ENCODE measurements at places on chromosomes 12 and 14.

DNA sequence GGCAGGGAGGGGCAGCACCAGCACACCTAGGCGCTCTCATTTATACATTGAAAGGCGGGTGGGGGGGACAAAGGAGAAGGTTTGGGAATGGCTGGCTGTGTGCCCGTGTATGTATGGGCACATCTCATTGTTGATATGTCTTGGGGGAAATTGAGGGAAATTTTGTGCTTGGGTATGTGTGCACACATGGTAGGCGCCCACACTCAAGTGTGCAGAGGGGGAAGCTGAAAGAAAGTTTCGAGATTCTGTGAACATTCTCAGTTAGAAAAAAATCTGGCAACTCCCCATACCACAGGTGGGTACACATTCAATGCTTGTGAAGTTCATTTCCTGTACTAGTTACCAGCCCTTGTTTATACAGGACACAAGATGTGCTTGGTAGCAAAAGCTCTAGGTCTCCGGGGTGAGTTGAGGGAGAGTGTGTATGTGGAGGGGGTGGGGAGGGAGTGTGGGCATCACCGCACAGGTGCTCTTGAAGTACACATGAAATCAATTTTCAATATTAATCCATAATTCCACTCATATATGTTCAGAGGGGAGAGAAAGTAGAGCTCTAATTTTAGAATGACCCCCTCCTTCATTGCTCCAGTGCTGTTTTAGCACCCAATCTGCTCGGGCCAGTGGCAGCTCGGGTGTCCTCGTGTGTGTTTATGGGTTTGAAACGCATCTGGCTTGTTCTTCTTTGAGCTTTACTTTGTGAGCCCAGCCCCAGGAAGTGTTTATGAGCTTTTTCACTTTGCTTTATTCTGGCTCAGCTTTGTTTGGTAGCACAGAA lies 286.0 kb downstream of the ZFP36L1 start:
- DNase-seq, result no peak

DNA sequence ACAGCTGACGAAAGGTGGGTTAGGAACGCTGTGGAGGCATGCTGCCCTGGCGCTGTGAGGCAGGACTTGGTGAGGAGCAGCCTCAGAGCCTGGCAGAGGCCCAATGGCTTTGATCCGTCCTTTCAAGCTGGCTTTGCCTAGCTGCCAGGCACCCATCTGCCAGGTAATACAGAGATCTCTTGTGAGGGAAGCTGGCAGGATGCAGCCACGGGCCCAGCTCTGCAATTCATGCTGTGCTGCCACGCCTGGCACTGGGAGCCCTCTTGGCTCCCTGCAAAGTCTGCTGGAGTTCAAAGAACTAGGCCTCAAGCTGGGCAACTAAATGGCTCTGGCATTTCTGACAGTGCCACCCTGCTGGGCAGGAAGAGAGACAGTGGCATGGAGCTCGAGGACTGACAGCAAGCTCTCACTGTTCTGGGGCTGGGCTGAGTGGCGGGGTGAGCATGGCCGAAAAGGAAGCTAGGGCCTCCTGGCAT lies 18.7 kb downstream of the IQSEC3 start:
- DNase-seq, result no peak

GRCh38 chr12:47004634-47005033 lies 74.8 kb upstream of the PCED1B start:
- DNase-seq, result no peak

GRCh38 chr14:20630340-20631022 lies 11.0 kb downstream of the OR6S1 start:
- DNase-seq, result no peak

- no peak for DNase-seq
Measured at GRCh38 chr12:124685689-124686369, 118.4 kb upstream of the NCOR2 start.

GRCh38 chr12:7834701-7835100 lies 38.0 kb downstream of the SLC2A14 start:
- no peak for DNase-seq

GRCh38 chr12:79200176-79200575 lies 335.6 kb downstream of the SYT1 start:
- DNase-seq, result no peak

DNA sequence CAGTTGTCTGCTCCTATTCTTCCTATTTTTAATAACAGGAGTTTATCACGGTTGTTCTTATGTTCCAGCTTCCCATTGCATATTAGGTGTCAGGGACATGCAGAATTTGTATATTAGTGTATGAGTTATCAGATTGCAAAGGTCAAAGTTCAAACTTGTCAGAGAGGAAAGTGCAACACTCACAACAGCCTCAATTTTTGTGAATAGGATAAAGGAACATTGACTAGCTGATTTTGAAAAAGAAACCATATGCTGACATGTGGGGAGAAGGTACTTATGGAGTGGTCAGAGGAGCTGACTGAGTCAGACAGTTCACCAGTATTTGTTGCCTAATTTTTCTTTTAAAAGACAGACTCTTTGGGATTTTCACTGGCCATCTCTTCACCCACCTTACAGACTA lies 222.1 kb downstream of the C12orf50 start:
- DNase-seq, result no peak

DNA sequence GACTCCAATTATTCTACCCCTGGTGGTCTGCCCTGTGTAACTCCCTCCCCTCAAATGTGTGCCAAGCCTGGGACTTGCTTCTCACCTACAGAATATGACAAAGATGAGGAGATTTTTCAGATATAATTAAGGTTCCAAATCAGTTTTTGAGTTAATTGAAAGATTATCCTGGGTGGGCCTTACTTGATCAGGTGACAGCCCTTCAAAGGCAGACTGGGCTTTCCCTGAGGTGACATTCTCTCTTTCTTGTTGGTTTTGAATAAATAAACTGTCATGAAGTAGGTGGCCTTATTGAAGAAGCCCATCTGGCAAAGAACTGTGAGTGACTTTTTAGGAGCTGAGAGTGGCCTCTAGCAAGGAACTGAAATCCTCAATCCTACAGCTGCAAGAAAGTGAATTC lies 106.0 kb downstream of the BRMS1L start:
- DNase-seq, result no peak

GRCh38 chr14:33918256-33918655 lies 32.6 kb downstream of the EGLN3 start:
- no peak for DNase-seq

- DNase-seq, result no peak
Measured at GRCh38 chr14:71454513-71455332, 477.5 kb upstream of the RGS6 start.

DNA sequence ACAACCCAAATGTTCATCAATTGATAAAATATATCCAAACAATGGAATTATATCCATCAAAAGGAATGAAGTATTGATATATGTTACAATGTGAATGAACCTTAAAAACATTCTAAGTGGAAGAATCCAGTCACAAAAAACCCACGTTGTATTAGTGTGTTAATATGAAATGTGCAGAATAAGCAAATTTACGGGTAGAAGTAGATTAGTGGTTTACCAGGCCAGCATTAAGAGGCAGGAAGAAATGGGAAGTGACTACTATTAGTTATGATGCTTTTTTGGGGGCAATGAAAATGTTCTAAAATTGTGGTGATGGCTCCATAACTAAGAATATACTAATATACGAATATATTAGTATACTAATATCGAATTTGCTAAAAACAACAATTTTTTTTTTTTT lies 1.5 kb downstream of the COX16 start:
- DNase-seq, result no peak

GRCh38 chr12:19462406-19462805 lies 23.1 kb downstream of the AEBP2 start:
- no peak for DNase-seq

GRCh38 chr14:101207897-101208296 lies 304.4 kb upstream of the RTL1 start:
- no peak for DNase-seq

DNA sequence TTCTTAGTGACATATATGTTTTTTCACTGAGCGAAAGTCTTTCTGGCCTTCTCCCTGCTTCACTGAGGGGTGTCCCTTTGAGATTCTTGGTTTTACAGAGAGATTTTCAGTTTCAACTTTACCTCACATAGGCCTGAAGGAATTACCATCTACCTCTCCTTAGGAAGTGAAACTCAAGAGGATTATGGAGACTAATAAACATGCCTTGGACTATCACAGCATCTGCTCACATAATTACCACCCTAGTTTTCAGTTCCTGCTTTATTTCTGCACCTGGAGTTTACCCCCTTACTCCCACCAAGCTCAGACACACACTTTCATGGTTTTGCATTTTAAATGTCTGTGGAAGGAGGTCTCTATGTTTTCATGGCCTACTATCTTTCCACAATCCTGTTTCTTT lies 118.3 kb upstream of the SCAF11 start:
- DNase-seq, result no peak

DNA sequence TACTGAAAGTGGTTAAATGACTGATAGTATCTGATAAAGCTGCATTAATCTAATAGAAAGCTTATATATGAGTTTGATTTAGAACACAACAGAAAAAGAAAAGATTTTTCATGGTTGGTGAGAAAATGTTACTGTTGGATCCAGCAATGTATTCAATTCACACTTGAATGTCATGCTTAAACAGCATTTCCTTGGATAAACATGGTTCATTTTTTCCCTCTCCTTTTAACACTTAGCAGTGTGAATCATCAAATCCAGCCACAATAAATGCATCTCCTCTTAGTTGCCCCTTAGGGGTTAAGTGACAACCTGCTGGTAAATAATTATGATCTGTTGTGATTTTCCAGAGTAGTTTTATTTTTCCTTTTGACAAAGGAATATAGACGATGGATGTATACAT lies 74.9 kb upstream of the GRIP1 start:
- DNase-seq, result no peak

- DNase-seq, result no peak
Measured at GRCh38 chr12:79859646-79860045, 75.3 kb downstream of the PPP1R12A start.

DNA sequence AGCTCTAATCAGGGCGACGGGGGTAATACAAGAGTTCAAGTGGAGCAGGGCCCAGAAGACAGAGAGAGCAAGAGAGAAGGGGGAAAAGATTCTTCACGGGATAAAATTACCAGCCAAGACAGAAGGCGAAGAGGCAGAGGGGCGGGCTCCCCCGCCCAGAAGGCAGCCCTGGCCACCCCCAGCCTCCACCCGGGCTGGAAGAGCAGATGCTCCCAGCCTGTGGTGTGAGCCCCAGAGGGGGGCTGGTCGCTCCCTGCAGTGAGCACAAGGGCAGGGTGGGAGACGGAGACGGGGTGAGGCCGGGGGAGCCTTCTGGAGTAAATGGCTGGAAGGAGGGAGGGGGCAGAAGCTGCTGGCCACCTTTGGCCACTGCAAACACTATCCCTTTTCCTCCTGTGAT lies 1035.6 kb downstream of the VRK1 start:
- DNase-seq, result no peak

DNA sequence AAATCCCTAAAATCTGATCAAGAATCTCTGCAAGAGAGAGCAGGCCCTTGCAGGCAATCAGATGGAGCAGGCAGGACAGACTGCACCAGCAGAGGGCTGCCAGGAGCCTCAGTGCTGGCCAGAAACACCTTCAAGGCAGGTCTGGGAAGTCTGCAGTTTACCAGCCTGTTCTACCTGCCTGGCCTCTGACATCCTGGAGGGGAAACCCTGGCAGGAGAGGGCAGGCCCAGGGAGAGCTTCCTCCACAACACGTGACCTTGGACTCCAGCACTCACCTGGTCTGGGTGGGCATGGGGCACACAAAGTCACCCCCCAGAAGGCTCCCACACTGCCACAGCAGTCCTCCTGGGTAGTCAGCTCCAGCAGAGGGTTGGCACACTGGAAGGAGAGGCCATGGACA lies 56.0 kb downstream of the ISCA2 start:
- no peak for DNase-seq

DNA sequence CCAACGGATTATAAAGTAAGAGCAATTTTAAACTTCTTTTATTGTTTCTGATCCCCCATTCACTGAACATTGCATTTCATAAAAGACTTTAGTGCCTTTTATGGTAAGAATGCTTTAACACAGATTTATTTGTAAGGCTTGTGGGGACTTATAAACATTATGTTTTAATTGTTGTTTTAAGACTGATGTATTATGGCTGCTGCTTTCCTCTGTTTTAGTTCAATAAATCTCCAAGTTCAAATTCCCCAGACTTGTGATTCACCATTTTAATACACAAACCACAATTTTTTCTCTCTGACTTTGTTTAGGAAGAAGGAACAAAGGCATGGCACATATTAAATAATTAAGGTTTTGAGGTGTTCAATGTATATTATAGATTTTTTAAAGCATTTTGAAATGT lies 753.3 kb downstream of the SLC6A15 start:
- DNase-seq, result no peak

- DNase-seq, result no peak
Measured at GRCh38 chr14:77053046-77053841, 24.7 kb upstream of the IRF2BPL start.

GRCh38 chr14:54490445-54491175 lies 1.8 kb upstream of the GMFB start:
- no peak for DNase-seq

DNA sequence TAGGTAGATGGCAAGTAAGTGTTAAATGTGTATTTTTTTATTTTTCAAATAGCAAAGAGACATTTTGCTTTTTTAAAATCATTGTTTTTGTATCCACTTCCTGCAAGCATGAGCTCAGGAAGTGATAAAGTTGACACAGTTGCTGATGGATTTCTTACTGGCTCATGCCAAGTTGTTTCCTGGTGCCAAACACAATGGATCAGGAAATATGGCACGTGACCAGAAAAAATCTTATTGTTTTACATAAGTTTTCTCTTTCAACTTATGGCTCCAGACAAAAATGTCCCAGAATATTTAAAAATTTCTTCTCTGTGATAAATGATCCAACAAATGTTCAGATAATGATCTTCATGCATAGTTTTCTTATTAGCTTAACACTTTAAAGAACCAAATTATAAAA lies 1279.1 kb upstream of the FLRT2 start:
- no peak for DNase-seq

- no peak for DNase-seq
Measured at GRCh38 chr12:43370263-43370662, 181.7 kb downstream of the ADAMTS20 start.

GRCh38 chr14:105368426-105368825 lies 29.9 kb upstream of the TEX22 start:
- no peak for DNase-seq

DNA sequence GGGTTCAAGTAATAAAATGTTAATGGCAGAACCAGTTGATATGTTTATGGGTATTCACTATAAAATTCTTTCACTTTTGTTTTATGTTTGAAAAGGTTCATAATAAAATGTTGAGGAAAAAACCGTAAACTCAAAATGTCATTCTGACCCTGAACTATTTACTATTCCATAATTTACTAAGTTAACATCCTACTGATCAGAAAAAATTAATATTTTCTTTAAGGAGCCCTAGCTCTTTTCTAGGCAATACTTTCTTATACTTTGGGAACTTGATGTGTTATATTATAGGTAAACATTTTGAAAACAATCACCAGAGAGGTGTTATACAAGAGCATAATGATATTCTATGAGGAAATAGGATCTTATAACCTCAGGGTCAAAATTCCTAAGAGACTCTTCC lies 334.6 kb downstream of the ZFP36L1 start:
- DNase-seq, result no peak

Measured in NCI-H1048 (cell line).